NCI-H1436 (cell line): ENCODE measurements at places on chromosomes 11 and 22.

- peak; percentile 10 for DNase-seq
Observed at GRCh38 chr22:24421428-24421931, 5.9 kb upstream of the ADORA2A start.

DNA sequence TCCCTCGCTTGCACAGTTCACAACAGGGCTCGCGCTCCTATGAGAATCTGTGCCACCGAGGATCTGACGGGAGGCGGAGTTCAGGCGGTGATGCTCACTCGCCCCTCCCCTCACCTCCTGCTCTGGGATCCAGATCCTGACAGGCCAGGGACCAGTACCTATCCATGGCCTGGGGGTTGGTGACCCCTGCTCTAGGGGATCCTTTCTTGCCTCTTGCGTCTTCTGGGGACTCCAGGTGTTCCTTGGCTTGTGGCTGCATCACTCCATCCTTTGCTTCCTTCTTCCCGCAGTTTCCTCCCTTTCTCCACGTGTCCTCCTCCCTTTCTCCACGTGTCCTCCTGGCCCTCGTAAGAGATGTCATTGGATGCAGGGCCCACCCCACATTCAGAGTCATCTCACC lies 30.6 kb upstream of the KRTAP5-7 start:
- DNase-seq, result no peak

DNA sequence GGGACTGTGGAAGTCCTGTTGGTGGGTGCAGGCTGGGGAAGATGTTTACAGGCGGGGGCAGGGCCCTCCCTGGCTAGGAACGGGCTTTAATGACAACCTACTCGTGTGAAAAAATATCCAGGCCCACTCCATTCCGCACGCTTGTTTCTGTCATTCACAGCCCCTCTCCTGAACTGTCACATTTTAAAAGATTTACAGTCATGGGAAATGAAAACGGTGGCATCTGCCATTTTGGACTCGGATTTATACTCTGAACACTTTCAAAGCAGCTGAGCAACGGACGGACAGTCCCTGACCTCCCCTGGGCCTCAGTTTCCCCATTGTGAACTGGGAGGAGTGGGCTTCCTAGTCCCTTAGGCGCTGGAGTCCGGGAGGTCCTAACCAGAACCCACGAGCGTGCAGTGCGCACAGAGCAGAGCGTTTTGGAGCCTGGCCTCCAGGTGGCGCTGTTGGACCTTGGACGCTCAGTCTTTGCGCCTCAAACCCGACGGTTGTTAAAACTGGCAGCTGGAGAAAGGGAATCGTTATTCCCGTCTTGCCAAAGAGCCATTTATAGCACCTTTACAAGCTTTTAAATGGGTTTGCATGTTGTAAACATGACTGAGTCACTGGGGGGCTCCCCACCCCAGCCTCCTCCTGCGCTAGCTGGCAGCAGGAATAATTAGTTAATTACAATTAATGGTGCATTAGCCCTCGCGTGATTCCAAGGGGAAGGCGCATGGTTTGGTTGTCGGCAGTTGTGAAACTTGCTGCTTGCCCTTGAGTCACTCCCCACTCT lies 75.3 kb downstream of the FBLN1 start:
- DNase-seq, result peak; percentile 83

GRCh38 chr22:35570686-35571194 lies 30.1 kb downstream of the RASD2 start:
- no peak for DNase-seq

DNA sequence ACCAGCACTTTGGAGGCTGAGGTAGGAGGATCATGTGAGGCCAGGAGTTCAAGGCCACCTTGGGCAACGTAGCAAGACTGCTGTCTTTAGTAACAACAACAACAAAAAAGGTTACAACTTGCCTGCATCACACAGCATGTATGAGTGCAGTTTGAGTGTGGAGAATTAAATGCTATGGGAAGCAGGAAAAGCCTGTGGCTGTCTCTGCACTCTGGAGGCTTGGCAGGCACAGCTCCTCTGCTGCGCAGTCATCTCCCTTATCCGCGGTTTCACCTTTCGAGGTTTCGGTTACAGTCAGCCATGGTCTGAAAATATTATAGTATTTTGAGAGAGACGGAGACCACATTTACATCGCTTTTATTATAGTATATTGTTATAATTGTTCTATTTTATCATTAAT lies 2.9 kb downstream of the MICAL2 start:
- DNase-seq, result no peak

DNA sequence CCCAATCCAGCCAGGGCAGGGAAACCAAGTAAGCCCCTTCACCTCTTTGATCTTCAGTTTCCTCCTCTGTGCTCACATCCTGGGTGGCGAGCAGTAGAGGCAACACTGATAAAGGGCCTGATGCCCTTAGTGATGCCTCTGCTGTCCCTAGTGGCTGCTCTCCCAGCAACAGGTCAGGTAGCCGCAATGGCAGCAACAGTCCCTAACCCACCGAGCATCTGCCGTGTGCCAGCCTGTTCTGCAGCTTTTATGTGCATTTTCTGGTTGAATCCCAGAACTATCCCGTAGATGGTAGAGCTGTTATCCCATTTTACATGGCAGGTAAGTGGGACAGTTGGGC lies 5.2 kb downstream of the SCYL1 start:
- DNase-seq, result no peak

DNA sequence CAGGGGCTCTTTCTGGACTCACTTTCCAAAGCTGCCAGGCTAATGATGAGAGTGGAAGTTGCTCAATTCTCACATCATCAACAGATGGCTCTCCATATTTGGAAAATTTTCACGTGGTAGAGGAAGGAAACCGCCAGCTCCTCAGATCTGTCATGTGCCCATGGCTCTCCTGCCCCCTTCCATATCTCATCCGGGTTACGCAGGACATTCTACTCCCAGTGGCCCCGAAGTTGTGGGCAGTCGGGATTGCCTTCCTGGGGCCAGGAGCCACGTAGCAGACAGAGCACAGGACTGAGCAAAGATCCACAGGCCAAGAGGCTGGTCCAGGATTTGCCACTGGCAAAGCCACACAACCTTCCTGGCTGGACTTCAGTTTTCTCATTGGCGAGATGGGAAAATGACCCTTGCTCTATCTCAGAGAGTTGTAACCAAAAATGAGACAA lies 38.8 kb downstream of the RPUSD4 start:
- DNase-seq, result no peak
